ENCODE measurements at places on chromosomes 1 and 21. TPM values are rescaled to one million over a fixed set of nuclear protein-coding genes. Genes with fewer than 3 reads are reported as not detected.

- no peak for ATAC-seq
These were observed 54.9 kb downstream of the CAPZB start for GRCh38 chr1:19430121-19431068.

ACTL8 gene
- not detected for total RNA-seq

- ATAC-seq: no peak
These were observed 19.3 kb upstream of the ACTA1 start for GRCh38 chr1:229452956-229453801.

TDRD5 gene
- 0.13 TPM for total RNA-seq

GRCh38 chr1:101060992-101061391 lies 35.4 kb upstream of the DPH5 start:
- no peak for ATAC-seq

- ATAC-seq: no peak
These were observed 418.9 kb downstream of the PRDM2 start for GRCh38 chr1:14118691-14119485.

DNA sequence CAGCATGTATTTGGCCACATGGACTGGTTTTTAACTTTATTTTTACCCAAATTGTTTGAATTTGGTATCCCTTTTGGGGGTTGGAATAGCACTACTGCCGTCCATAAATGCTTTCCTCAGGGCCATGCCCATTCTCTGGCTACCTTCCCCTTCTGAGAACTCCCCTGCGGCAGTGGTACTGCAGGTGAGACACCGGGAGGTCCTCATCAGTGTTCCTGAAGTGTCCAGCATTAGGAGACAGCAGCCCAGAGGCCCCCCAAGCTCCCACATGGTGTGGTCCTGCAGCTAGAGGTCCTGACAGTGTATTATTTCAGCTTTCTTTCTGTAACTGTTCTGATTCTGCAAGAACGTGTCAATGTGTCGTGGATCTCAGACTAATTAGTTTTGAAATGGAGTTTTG lies 8.9 kb downstream of the LMO4 start:
- no peak for ATAC-seq

C1QA gene
- total RNA-seq: 453 TPM

DNA sequence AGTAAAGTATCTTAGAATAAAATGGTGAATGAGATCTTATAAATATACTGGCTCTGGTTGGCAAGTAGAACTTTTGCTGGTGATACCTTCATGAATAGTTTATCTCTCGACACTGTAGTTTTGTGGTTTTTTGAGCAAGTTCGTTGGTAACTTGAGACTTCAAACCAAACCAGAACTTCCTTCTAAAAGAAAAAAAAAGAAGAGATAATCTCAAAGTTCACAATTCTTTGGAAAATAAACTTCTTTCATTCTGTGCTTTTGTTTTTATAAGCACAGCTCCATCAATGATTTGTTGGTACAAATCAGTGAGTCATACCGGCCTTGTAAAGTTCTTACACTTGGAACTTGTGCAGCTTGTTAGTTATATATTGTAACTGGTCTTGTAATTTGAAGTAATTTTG lies 2.3 kb downstream of the HIPK1 start:
- ATAC-seq: no peak

TMEM269 gene
- total RNA-seq: not detected

KCNK2 gene
- 3.7 TPM for total RNA-seq

DNA sequence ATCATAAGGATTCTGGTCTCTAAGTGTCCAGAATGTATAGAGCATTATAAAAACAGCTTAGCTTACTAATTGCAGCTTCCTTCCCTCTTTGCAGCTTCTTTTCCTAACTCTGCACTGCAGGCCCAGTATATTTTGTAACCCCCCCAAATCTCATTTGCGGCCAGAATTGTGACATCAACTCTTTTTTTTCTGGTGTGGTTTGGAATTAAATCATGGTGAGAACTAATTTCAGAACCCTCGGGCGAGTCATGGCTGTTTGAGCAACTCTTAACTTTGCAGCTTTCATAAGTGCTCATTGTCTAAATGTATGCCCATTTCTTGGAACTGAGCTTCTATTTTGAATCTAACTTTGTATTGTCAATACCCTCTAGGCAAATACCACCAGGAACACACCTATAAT lies 187.4 kb downstream of the CYYR1 start:
- ATAC-seq: no peak

DNA sequence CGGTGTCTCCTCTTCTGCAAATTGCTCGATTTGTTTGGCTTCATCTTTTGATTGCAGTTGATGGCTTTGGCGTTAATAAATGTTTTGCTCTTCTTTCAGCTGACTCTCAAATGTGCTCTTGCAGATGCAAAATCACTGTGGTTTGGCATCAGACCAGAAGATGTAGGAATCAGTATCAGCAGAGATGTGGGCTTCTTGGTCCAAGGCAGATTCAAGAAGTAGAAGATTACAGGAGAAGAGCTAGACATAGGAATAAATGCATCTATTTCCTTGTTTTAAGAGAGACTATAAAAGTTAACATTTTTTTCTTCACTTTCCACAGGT lies 59.8 kb upstream of the BACH1 start:
- no peak for ATAC-seq

DNA sequence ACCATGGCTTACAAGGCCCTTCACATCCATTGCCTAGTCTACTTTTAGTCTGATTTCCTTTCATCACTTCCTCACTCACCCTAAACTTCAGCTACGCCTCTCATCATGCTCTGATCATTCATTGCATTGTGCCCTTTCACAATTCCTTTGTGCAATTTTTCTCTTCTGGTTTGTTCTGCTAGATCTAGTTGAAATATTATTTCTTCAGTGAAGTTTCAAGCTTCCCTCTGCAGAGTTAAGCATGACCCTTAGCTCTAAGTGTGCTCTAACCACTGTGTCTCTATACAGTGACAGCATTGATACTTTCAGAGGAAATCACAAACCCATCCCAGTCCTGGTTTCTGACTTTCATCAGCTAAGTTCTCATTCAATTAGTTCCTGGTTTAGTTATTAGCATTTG lies 166.1 kb downstream of the PLA2G4A start:
- no peak for ATAC-seq
